ENCODE measurements at places on chromosomes 5 and 9. TPM values are rescaled to one million over a fixed set of nuclear protein-coding genes. Genes with fewer than 3 reads are reported as not detected.
A peak's percentile ranks its signal among the peaks of the same experiment; 100 is the strongest.

The DRD1 gene
- total RNA-seq = not detected

The SPINK6 gene
- not detected for total RNA-seq

The PRLR gene
- total RNA-seq = 22.2 TPM

The MBLAC2 gene
- 5.7 TPM for total RNA-seq

The DAB2 gene
- 5.2 TPM for total RNA-seq

The GABRA1 gene
- not detected for total RNA-seq

- peaks cover 10% of the 10 kb centered on the region for H3K4me1 ChIP-seq
- peaks cover 30% of the 10 kb centered on the region for H3K27me3 ChIP-seq
- H3K36me3 ChIP-seq = no peaks in the 10 kb centered on the region
- H3K4me3 ChIP-seq = no peak overlapping the region
- DNase-seq = no peak
Observed at GRCh38 chr9:124202447-124202971, 55.2 kb upstream of the NEK6 start.

- H3K27ac ChIP-seq = peak overlapping the region; percentile 87
- DNase-seq = peak; percentile 65
- H3K36me3 ChIP-seq = no peaks in the 10 kb centered on the region
- H3K4me1 ChIP-seq = peaks cover 38% of the 10 kb centered on the region
Observed at GRCh38 chr9:99819123-99819855, 2.4 kb upstream of the NR4A3 start.

DNA sequence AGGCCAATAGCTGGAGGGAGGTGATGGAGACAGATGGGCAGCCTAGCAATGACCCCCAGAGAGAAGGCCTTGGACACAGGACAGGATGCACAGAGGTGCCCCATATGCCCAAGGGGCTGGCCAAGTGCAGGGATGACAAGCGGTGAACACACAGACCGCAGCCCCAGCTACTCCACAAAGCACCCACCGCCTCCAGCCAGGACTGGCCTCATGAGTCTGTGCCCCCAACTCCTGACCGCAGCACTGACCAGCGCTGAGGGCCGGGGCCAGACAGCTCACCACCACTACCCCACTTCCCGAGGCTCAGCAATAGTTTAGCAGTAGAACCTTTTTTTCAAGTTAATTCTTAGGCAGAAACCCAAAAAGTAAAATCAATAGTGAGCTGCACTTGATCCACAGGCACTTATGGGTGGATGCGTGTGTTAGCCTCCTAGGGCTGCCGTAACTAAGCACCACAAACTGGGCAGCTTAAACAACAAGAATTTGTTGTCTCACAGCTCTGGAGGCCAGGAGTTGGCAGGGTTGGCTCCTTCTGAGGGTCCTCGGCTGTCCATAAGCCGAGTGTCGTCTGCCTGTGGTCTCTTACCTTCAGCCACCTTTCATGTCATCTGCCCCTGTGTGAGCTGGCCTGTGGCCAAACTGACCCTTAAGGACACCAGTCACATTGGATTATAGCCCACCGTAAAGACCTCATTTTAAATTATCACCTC lies 14.1 kb downstream of the ROR2 start:
- H3K27ac ChIP-seq = no peak overlapping the region
- H3K27me3 ChIP-seq = peaks cover 19% of the 10 kb centered on the region
- no peaks in the 10 kb centered on the region for H3K36me3 ChIP-seq
- DNase-seq = no peak
- no peaks in the 10 kb centered on the region for H3K4me1 ChIP-seq
- no peak overlapping the region for H3K4me3 ChIP-seq

GRCh38 chr5:31638345-31638744 lies 586 bp upstream of the PDZD2 start:
- no peak for DNase-seq
- peaks cover 4% of the 10 kb centered on the region for H3K27me3 ChIP-seq
- no peak overlapping the region for H3K27ac ChIP-seq
- no peaks in the 10 kb centered on the region for H3K36me3 ChIP-seq
- peak overlapping the region; percentile 75 for H3K4me3 ChIP-seq

DNA sequence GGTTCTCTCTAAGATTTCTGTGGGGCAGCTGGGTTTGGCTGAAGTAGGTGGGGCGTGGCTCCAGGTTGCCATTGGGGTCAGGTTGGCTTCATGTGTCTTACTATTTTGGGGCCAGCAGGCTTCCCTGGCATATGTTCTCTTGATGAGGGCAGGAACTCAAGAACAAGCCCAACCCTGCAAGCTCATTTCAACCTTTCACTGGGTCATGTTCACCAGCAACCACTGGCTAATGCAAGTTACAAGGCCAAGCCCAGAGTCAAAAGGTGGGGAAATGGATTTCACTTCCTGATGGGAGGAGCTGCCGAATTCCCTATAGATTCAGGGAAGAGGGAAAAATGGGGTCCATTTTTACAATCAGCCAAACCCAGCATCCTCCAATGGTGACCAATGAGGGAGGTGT lies 34.0 kb upstream of the HAND1 start:
- H3K27me3 ChIP-seq = peaks cover 5% of the 10 kb centered on the region
- no peak overlapping the region for H3K27ac ChIP-seq
- no peaks in the 10 kb centered on the region for H3K36me3 ChIP-seq
- no peaks in the 10 kb centered on the region for H3K4me1 ChIP-seq
- no peak overlapping the region for H3K4me3 ChIP-seq
- no peak for DNase-seq

DNA sequence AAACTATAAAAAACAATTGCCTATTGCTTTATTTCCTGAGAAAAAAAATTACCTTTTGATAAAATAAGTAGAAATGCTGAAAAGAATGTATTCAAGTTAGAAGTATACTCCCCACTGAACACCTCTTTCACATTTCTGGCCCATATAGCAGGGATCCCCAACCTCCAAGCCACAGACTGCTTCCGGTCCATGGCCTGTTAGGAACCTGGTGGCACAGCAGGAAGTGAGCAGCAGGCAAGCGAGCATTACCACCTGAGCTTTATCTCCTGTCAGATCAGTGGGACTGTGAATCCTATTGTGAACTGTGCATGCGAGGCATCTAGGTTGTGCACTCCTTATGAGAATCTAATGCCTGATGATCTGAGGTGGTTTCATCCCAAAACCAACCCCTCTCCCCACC lies 563.9 kb downstream of the RAB3C start:
- no peaks in the 10 kb centered on the region for H3K27me3 ChIP-seq
- no peak overlapping the region for H3K4me3 ChIP-seq
- H3K36me3 ChIP-seq = no peaks in the 10 kb centered on the region

GRCh38 chr5:41510176-41510831 lies at the start of gene PLCXD3:
PLCXD3 (minus strand) TSS chr5:41510601; CDS start chr5:41510526, 75 bp downstream.
- H3K4me1 ChIP-seq = no peaks in the 10 kb centered on the region
- H3K36me3 ChIP-seq = no peaks in the 10 kb centered on the region
- H3K27ac ChIP-seq = no peak within 1 kb of the TSS

- no peak for DNase-seq
- no peaks in the 10 kb centered on the region for H3K27me3 ChIP-seq
- no peaks in the 10 kb centered on the region for H3K36me3 ChIP-seq
- H3K4me1 ChIP-seq = no peaks in the 10 kb centered on the region
- H3K27ac ChIP-seq = no peak overlapping the region
Observed at GRCh38 chr5:146993876-146994530, 115.4 kb upstream of the PPP2R2B start.

- peaks cover 84% of the 10 kb centered on the region for H3K27me3 ChIP-seq
- H3K4me3 ChIP-seq = no peak overlapping the region
- H3K4me1 ChIP-seq = no peaks in the 10 kb centered on the region
- no peak overlapping the region for H3K27ac ChIP-seq
Observed at GRCh38 chr9:126652140-126652582, 38.4 kb downstream of the LMX1B start.

Data from HepG2 (cell line).